Upper lobe of right lung (tissue), 1 donor: ENCODE measurements at places on chromosomes 6 and 20. TPM values are rescaled to one million over a fixed set of nuclear protein-coding genes. Genes with fewer than 3 reads are reported as not detected.

The RIPOR3 gene
- 6.8 TPM for total RNA-seq

The PEX3 gene
- total RNA-seq = 18.8 TPM

The TAAR9 gene
- not detected for total RNA-seq

DNA sequence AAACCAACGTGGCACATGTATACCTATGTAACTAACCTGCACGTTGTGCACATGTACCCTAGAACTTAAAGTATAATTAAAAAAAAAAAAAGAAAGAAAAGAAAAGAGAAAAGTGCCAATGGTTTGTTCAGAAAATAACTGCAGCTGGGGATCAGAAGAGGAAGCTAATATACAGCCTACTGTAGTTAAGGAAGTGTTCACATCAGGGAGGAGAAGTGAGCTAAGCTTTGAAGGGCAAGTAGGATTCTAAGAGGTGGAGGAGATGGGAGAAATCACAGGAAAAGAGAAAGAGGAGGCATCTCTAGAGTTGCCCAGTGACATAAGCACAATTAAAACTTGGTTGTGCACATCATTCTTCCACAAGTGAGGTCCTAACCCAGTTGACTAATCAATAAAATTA, 214.4 kb upstream of the DTNBP1 start:
- no peak for DNase-seq

DNA sequence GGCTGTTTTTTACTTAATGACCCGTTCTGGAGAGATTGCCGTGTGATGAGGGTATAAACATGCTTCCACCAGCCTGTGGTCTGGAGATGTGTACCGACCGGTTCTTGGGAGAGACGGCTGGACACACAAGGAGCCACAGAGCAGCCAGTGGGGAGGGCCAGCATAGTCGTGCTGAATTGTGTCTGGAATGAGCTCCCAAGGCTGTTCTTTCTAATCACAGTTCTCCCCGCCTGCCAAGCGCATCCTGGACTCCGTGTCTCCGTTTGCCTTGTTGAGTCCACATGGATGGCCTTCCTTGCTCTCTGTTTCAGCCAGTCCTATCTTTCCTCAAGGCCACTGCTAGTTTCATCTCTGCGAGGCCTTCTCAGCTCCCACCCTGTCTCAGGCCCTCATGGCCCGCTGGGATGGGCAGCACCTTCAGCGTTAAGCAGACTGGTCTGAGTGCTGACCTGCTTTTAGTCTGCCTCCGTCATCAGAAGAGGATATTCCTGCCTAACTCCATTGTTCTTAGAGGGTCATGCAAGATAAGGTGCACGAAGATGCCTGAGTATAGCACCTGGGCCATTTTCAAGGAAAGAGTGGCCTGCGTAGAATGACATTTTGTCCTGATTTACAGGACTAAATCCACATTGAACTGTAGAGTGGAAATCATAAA, 20.6 kb downstream of the MANBAL start:
- no peak for DNase-seq

- DNase-seq = no peak
These were observed 60.1 kb upstream of the BMP2 start for GRCh38 chr20:6707321-6707831.

DNA sequence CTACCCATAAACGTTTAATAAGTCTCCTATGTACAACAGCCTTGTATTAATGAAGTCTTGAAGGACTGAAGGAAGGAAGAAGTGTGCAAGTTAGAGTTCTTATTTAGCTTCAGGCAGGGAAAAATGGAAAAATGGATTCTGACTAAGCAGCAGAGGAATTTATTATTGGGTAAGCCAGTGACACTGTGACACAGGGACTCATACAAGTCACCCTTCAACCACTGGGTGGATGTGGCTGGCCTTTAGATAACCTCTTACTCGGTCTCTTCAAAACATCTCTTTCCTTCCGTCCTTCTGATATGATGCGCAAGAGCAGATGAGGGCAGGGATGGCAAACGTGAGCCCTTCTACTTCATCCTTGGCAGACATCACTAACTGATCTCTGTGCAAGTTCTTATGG, 145.6 kb downstream of the DHX35 start:
- DNase-seq = no peak

GRCh38 chr20:23049201-23050075, at the start of gene THBD:
Gene THBD (minus strand): TSS chr20:23049672. CDS start chr20:23049504, 168 bp downstream.
- peak; percentile 88 for DNase-seq

DNA sequence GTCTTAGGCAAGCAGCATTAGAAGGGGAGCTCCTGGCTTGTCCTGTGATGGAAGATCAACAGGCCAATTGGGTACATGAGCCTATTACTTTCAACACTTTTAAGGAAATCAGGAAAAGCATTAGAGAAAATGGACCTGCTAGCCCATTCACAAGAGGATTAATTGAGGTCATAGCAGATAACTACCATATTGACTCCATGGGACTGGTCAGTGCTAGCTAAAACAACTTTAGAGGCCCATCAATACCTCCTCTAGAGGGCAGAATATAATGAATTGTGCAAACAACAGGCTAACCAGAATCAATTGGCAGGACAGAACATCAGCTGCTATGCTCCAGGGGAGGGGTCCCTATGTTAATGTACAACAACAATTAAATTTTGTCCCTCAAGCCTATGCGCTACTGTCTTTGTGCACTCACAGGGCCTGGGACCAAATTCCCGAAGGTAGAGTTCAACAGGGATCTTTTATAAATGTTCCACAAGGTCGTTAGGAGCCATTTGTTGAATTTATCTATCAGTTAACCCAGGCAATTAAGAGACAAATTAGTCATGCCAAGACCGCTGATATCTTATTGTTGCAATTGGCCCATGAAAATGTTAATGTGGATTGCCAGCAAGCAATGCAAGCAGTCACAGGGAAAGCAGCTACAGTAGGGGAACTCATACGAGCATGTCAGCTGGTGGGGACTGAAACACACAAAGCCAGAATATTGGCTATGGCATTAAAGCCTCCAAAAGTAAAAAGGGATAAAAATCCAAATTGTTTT, 106.6 kb upstream of the BTN3A2 start:
- no peak for DNase-seq

DNA sequence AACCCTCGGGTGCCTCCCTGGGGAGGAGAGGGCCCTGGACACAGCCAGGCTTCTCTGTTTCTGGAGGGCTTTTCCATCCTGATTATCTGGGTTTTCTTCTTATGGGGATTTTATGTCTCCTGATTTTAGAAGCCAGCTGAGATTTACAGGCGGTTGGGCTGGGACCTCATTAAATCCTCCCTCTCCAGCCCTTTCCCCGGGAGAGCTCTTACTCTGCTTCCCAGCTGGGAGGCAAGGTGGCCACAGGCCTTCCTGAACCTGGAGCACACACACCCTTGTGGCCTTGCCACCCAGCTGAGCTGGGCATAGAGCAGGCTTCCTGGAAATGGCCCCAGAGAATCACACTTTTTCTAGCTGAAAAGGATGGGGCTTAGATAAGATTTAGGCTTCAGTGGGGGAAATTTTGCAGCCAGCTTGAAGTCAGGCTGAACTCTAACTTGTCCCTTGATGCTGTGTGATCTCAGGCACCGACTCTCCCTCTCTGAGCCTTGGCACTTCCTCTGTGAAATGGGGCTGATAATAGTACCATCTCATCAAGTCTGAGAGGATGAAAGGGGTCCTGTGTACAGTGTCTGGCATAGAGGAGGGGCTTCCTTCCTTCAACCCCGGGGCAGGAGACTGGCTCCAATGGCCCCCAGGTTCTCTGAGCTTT, 16.6 kb downstream of the VSTM2L start:
- no peak for DNase-seq
